Glutamatergic neuron (in vitro differentiated cells): ENCODE measurements at places on chromosomes 12 and 14.

DNA sequence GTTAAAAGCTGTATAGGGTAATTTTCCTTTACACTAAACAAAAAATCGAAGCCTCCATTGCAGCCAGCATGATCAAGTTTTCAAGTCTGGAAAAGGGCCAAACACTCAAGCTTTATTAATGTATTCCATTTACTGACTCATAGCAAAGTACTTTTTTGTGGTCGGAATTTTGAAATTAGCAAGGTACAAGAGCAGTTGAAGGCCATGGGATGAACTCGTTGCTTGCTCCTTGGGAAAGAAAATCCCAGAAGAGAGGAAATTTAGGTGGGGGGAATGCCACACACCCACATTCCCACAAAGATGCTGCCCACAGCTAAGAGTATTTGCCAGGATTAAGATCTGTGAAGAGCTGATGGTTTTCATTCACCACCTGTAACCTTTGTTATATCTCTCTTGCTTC, 333.7 kb downstream of the EGLN3 start:
- no peak for DNase-seq

- no peak for DNase-seq
These were observed 37.8 kb downstream of the PHETA1 start for GRCh38 chr12:111330800-111331752.

- no peak for DNase-seq
These were observed 198.3 kb upstream of the OTX2 start for GRCh38 chr14:57008534-57008933.

DNA sequence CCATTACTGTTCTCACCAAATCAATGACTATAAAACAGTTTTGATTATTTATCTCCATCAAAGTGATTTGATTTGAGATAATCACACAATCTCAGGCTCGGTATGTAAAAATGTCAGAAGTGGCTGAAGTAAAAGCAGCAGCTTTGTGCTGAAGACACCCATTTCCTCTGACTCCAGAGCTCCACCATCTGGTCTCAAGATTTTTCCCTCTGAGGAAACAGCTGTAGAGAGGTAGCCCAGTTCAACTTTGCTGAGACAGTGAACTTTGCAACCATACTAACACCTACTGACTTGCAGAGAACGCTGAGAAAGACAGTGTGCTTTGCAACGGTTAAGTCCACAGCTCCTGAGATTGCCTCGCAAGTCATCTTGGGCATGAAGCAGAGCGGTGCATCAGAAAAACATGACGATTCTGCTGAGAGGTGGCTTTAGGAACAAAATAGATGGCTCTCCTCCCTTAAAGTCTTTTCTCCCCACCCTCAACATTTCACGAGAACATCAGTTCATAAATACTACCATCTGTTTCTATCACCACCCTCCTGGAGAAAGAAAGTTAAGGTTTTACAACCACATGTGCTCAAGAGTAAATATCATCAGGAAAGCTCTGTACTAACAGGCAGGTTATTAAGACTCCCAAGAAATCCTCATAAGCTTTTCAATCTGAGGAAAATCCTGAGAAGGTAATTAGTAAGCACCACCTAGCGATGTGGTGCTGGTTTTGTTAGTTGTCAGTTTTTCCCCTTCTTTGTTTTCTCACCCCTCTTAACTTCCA, 34.8 kb downstream of the HIGD1C start:
- no peak for DNase-seq

DNA sequence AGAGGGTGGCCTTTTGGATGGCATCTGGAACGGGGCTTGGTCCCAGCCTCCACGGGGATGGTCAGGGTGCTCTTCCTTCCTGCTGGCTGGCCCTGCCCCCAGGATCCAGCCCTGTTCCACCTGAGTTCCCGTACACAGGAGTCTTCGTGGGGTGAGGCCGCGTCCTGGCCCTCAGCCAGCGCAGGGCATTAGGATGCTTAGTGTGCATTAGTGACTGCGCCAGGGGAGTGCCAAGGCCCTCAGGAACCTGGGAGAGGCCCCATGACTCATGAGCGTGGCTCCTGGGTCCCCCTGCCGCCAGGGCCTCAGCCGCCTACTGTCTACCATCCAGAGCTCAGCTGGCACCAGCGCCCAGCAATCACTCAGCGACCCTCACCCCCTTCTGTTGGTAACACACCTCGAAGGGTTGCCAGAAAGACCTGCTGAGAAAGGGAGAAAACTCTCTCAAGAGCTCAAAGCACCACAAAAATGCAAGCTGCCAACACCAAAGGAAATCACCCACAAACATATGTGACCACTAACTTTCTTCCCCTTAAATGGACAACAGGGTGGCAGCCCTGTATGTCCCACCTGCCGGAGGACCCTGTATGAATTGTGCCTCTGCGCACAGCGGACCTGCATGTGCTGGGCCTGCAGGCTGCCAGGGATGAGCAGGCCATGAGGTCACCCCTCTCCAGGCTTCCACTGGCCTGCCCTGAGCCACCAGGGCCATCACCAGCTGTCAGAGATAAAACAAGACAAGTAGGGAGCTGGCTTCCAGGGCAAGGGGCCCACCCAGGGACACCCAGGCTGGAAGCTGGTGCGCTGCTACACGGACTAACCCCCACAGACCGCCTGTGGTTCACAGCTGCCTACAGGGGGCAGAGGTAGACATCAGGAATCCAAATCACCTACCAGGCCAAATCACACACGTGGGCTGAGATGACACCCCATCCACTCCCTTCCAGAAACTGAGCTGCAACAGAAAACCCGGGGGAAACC, 28.7 kb downstream of the CCDC85C start:
- DNase-seq = no peak

DNA sequence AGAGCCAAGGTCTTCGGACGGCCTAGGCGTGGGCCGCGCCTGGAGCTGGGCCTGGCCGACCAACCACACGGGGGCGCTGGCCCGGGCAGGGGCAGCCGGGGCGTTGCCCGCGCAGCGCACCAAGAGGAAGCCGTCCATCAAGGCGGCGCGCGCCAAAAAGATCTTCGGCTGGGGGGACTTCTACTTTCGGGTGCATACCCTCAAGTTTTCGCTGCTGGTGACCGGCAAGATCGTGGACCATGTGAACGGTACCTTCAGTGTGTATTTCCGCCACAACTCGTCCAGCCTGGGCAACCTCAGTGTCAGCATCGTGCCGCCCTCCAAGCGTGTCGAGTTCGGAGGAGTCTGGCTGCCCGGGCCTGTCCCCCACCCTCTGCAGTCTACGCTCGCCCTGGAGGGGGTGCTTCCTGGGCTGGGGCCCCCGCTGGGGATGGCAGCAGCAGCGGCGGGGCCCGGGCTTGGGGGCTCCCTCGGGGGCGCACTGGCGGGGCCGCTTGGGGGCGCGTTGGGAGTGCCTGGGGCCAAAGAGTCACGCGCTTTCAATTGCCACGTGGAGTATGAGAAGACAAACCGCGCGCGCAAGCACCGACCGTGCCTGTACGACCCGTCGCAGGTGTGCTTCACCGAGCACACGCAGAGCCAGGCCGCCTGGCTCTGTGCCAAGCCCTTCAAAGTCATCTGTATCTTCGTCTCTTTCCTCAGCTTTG, 4.4 kb upstream of the SHMT2 start:
- peak; percentile 74 for DNase-seq

DNA sequence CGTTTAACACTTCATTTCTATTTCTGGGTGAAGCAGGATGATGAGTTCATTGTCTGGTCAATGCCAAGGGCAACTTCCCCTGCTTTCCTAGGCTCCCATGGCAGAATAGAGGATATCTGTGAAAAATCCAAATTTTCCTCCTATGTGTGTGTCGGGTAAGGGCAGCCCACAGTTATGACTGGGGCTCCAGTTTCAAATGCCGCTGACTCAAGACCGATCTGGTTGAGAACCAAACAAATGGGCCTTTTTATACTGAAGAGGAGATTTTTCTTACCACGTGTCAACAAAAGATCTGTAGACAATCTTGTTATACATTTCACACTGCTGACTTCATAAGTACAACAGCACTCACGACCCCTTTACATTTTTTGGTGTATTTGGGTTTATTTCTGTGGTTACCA, 120.8 kb downstream of the CHST11 start:
- DNase-seq = no peak

DNA sequence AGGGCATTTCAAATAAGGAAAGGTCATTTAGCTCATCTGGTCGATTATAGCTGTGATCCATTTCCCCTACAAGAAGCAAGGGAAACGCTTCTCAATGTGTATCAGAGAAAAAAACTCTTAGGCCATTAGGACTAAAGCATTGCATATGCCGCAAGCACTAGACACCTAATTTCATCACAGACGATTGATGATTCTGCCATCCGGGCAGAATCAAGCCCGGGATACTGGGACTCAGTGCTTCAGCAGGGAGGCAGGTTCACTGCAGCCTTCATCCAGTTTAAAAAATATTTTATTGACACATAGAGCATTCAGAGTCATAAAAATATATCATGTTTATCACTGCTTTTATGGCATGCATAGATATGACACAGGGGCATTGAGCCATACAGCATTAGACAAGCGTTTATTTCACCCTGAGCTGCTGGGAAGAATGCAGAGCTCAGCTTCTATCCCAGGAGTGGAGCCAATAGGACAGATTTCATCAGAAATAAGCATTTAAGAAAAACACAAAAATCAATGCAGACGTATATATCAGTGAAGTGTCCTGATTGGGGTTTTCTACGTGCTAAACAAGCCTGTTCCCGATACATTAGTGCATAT, 806.9 kb downstream of the GALC start:
- no peak for DNase-seq

DNA sequence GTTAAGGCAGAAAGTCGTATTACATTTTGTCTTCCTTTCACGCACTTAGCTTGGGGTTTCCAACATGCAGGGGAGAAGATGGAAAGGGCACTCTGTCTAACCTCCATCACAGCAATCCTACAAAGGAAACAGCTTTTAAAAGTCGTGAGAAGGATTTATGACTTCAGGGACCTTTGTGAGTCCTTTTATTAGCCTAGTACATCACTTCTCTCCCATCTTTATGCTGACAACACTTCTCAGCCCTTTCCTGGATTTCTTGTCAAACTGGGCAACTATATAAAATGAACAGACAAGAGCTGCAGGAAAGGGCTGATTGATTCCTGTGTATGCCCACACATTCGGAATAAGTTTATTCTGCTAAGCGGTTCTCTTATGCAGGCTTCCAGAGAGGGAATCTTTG, 159.0 kb downstream of the DERA start:
- no peak for DNase-seq

DNA sequence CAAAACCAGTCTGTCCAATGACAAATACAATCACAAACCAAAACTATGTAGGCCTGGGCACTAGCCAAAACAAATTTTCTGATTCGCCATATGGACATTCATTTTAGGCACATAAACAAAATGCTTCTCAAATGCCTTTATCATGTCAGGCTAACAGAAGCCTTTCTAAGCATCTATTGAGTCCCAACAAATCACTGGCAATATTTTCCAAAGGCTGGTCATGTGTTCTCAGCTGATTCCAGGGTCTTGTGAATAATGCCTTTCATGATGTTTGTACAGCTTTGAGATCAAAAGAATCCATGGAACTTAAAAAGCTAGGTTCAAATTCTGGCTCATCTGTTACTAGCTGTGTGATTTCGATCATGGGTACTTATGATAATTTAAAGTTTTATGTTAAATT, 16.1 kb downstream of the FSCB start:
- DNase-seq = no peak

GRCh38 chr12:54128416-54128815, 60.4 kb downstream of the SMUG1 start:
- no peak for DNase-seq

DNA sequence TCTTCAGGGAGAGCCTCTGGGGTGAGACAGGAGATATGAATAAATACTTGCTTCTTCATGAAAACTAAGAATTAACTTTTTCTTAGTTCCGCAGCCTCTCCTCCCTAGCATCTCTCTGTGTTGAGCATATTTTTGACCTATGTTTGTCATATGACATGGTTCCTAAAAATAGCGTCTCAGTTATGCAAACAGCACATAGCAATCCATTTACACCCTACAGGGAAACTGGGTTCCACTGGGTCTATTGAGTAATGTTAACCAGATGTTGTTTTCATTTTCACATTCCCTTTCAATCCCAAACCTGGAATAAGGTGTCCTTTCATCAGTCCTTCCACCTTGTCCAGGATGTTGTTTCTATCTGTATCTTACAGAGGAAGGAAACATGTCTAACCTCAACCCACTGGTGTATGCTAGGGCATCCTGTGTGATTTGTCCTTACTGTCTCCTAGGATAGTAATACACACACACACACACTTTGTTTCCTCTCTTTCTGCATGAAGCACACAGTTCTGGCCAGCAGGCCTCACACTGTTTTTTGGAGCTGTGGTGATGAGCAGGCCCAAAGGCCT, 1543.5 kb downstream of the AACS start:
- DNase-seq = no peak

DNA sequence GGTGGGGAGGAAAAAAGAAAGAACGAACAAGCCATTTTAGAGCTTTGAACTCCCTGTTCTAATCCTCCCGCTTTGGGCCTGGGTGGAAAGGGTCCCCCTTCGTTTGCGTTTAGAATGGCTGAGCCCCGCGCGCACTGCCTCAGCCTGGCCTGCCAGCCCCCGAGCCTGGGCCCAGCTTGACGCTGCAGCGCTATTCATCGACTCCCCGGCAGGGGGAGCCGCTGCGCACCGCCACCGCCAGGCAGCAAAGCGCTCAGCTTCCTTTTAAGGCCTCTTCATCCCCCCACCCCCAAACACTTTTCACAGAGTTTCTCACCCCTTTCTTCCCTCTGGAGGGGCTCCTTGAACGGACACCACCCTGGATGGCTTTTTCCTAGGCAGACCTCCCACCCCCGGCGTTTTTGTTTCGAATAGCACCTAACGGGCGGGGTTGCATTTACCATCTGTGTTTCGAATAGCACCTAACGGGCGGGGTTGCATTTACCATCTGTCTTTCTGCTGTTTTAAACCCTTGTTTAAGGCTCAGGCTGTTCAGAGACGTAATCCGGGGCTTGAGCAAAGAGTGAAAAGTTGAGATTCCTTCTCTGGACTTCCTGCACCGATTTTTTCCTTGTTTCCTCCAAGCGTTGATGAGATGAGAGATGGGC, 56.4 kb upstream of the PIWIL1 start:
- DNase-seq = peak; percentile 76

DNA sequence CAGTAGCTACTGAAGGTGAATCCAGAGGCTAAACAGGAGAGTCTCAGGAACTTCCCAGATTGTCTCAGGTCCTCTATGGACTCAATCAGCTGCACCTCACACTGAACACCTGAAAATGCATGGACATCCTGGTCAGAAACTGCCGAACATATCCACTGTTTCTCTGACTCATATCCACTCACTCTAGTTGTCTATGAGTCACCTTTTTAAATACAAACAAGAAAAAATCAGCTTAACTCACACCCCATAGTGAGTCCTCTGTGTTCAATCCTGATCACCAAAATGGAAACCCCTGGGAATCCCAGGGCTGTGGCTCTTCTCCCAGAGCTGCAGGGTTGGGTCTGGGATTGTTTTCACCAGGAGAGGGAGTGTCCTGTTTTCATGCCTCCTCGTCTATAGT, 556.7 kb downstream of the TMEM121 start:
- no peak for DNase-seq

- DNase-seq = no peak
These were observed 30.1 kb downstream of the P2RX4 start for GRCh38 chr12:121240062-121240420.

- DNase-seq = no peak
These were observed 47.1 kb downstream of the KRT80 start for GRCh38 chr12:52144512-52145227.

- DNase-seq = no peak
These were observed 682.4 kb downstream of the TMEM121 start for GRCh38 chr14:106208794-106209193.

- no peak for DNase-seq
These were observed 95.7 kb downstream of the SCN8A start for GRCh38 chr12:51686727-51687126.

- no peak for DNase-seq
These were observed 272.5 kb upstream of the PRICKLE1 start for GRCh38 chr12:42862055-42862454.

- no peak for DNase-seq
These were observed 18.7 kb downstream of the IQSEC3 start for GRCh38 chr12:85191-85666.

- no peak for DNase-seq
These were observed 20.2 kb downstream of the UBE3B start for GRCh38 chr12:109497675-109498074.
